Thoracic aorta (tissue), 2 donors: ENCODE measurements at places on chromosomes 4 and X. TPM values are rescaled to one million over a fixed set of nuclear protein-coding genes. Genes with fewer than 3 reads are reported as not detected.
A peak's percentile ranks its signal among the peaks of the same experiment; 100 is the strongest.

- H3K4me1 ChIP-seq: peaks cover 3% of the 10 kb centered on the region
- H3K36me3 ChIP-seq: no peaks in the 10 kb centered on the region
Measured at GRCh38 chr4:142416121-142416520, 430.0 kb downstream of the INPP4B start.

The PDE6B gene
- 1.8 TPM for total RNA-seq

- H3K4me3 ChIP-seq: no peak overlapping the region
- no peaks in the 10 kb centered on the region for H3K36me3 ChIP-seq
- no peaks in the 10 kb centered on the region for H3K27me3 ChIP-seq
- no peak overlapping the region for H3K27ac ChIP-seq
Measured at GRCh38 chrX:110418316-110419235, 59.9 kb downstream of the RTL9 start.

The SERPINA7 gene
- not detected for total RNA-seq

GRCh38 chr4:100511896-100512295, 5.9 kb downstream of the EMCN start:
- H3K27me3 ChIP-seq: no peaks in the 10 kb centered on the region
- DNase-seq: no peak
- no peaks in the 10 kb centered on the region for H3K36me3 ChIP-seq
- no peak overlapping the region for H3K4me3 ChIP-seq
- H3K27ac ChIP-seq: no peak overlapping the region

- H3K4me1 ChIP-seq: no peaks in the 10 kb centered on the region
Measured at GRCh38 chr4:40256329-40256728, 59.5 kb downstream of the RHOH start.

GRCh38 chr4:122522944-122523343, 66.4 kb upstream of the IL2 start:
- no peak for DNase-seq
- H3K27ac ChIP-seq: no peak overlapping the region
- no peaks in the 10 kb centered on the region for H3K27me3 ChIP-seq
- no peaks in the 10 kb centered on the region for H3K36me3 ChIP-seq
- H3K4me1 ChIP-seq: no peaks in the 10 kb centered on the region
- H3K4me3 ChIP-seq: no peak overlapping the region

- H3K4me3 ChIP-seq: no peak overlapping the region
- no peaks in the 10 kb centered on the region for H3K27me3 ChIP-seq
- H3K4me1 ChIP-seq: no peaks in the 10 kb centered on the region
Measured at GRCh38 chr4:81225252-81225651, 10.2 kb upstream of the PRKG2 start.

GRCh38 chrX:30865015-30865414, 24.0 kb downstream of the TAB3 start:
- H3K27ac ChIP-seq: no peak overlapping the region
- no peak for DNase-seq
- no peaks in the 10 kb centered on the region for H3K27me3 ChIP-seq
- H3K4me1 ChIP-seq: no peaks in the 10 kb centered on the region

The FAM9B gene
- not detected for total RNA-seq

The FGFBP2 gene
- not detected for total RNA-seq

The ARSJ gene
- 15.0 TPM for total RNA-seq

GRCh38 chr4:125689805-125690204, 375.1 kb downstream of the FAT4 start:
- H3K4me1 ChIP-seq: no peaks in the 10 kb centered on the region
- no peak overlapping the region for H3K4me3 ChIP-seq
- no peak for DNase-seq
- H3K36me3 ChIP-seq: no peaks in the 10 kb centered on the region
- no peaks in the 10 kb centered on the region for H3K27me3 ChIP-seq
- no peak overlapping the region for H3K27ac ChIP-seq

- no peak overlapping the region for H3K27ac ChIP-seq
- peak overlapping the region; percentile 75 for H3K4me3 ChIP-seq
- H3K36me3 ChIP-seq: no peaks in the 10 kb centered on the region
- no peaks in the 10 kb centered on the region for H3K4me1 ChIP-seq
Measured at GRCh38 chr4:82044141-82044993, 329.4 kb downstream of the HNRNPD start.

GRCh38 chrX:106957856-106958255, 37.7 kb downstream of the CLDN2 start:
- no peak overlapping the region for H3K4me3 ChIP-seq
- DNase-seq: no peak
- H3K27ac ChIP-seq: no peak overlapping the region
- H3K36me3 ChIP-seq: peaks cover 6% of the 10 kb centered on the region

- no peaks in the 10 kb centered on the region for H3K4me1 ChIP-seq
- H3K4me3 ChIP-seq: no peak overlapping the region
- no peaks in the 10 kb centered on the region for H3K36me3 ChIP-seq
- H3K27me3 ChIP-seq: no peaks in the 10 kb centered on the region
- no peak for DNase-seq
Measured at GRCh38 chrX:37357436-37357835, 8.3 kb downstream of the PRRG1 start.

GRCh38 chr4:6415031-6415705, 57.2 kb downstream of the PPP2R2C start:
- no peak overlapping the region for H3K27ac ChIP-seq
- no peak for DNase-seq
- no peaks in the 10 kb centered on the region for H3K36me3 ChIP-seq
- H3K4me3 ChIP-seq: no peak overlapping the region
- H3K4me1 ChIP-seq: no peaks in the 10 kb centered on the region
- no peaks in the 10 kb centered on the region for H3K27me3 ChIP-seq

DNA sequence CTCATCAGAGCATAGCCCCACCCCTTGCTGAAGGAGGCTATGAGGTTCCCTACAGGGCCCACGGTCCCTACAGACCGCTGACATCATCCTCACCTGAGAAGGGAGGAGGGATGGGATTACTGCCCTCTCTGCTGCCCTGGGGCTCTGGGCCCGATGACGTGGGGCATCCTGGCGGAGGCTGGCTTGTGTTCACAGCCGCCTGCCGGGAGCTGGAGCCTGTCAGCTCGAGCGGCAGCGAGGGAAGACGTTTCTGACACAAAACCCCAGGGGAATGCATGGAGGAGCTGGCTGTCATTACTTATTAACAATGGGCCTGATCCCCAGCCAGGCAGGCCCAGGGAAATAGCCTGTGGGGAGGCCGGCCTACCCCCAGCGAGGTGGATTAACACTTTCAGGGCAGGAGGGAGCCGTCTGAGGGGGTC, 106.6 kb upstream of the ATP6AP2 start:
- DNase-seq: no peak
- H3K27ac ChIP-seq: no peak overlapping the region
- H3K27me3 ChIP-seq: no peaks in the 10 kb centered on the region
- no peaks in the 10 kb centered on the region for H3K36me3 ChIP-seq
- H3K4me3 ChIP-seq: no peak overlapping the region
- no peaks in the 10 kb centered on the region for H3K4me1 ChIP-seq

The CDX4 gene
- total RNA-seq: not detected

DNA sequence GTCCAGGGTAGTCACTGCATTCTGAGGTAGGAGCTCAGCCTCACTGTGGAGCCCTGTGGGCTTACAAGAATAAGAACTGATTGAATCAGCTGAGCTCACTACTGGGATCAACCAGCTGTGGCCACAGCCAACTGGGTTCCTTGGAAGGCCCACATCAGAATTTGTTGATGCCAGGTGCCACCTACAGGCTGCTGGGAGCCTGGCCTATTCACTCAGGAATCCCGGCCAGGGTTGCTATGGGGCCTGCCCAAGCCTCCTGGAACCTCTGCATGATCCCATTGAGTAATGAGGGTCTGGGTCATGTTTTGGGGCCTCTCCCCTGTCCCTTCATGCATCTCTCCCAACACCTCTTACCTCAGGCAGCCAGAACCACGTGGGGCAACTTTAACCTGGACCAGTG, 53.9 kb upstream of the KIAA1210 start:
- H3K27ac ChIP-seq: no peak overlapping the region
- DNase-seq: no peak
- no peaks in the 10 kb centered on the region for H3K36me3 ChIP-seq
- H3K4me1 ChIP-seq: no peaks in the 10 kb centered on the region
- no peaks in the 10 kb centered on the region for H3K27me3 ChIP-seq

The NDUFA1 gene
- 41.1 TPM for total RNA-seq

DNA sequence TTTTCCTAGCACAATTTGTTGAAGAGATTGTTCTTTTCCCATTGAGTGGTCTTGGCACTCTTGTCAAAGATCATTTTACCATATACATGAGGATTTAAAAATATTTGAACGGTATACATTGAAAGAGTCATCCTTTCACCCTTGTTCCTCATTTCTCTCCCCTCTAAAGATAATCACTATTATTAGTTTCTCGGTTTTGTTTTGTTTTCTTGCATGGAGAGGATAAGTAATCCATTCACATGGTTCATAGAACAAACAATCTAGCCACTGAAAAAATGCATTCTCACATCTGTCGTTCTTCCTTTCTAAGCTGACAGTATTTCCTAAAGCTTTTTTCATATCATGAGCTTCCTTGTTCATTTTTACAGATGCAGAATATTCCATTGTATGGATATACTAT, 39.2 kb upstream of the MSMO1 start:
- no peaks in the 10 kb centered on the region for H3K36me3 ChIP-seq
- no peak overlapping the region for H3K4me3 ChIP-seq
- no peaks in the 10 kb centered on the region for H3K4me1 ChIP-seq
- no peak for DNase-seq
- H3K27me3 ChIP-seq: no peaks in the 10 kb centered on the region

GRCh38 chr4:138835832-138836533, 179.6 kb upstream of the NOCT start:
- DNase-seq: no peak
- no peak overlapping the region for H3K27ac ChIP-seq
- no peaks in the 10 kb centered on the region for H3K27me3 ChIP-seq
- H3K36me3 ChIP-seq: no peaks in the 10 kb centered on the region
- H3K4me1 ChIP-seq: no peaks in the 10 kb centered on the region
- H3K4me3 ChIP-seq: no peak overlapping the region

The GPR78 gene
- total RNA-seq: not detected

- DNase-seq: no peak
- H3K4me3 ChIP-seq: no peak overlapping the region
- no peaks in the 10 kb centered on the region for H3K27me3 ChIP-seq
Measured at GRCh38 chrX:29172880-29173279, 585.6 kb downstream of the IL1RAPL1 start.

DNA sequence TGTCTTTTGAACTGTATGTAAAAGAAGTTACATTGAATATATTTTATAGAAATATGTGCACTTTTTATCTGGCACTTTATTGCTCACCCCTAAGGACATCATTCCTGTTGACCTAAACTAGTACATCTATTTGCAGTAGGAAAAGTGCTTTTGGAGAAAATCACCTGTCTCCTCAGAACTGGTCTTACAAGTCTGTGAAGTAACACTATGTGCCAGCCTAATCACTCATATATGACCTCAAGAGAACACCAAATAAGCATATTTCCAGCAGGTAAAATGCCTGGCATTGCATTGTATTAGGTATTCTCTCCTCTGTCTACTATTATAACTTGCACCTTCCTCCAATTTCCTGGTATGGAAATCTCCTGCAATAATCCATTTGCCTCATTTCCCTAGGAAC, 4.0 kb upstream of the GASK1B start:
- H3K27me3 ChIP-seq: no peaks in the 10 kb centered on the region
- H3K4me3 ChIP-seq: no peak overlapping the region
- no peaks in the 10 kb centered on the region for H3K36me3 ChIP-seq
- H3K27ac ChIP-seq: peak overlapping the region; percentile 98
- H3K4me1 ChIP-seq: peaks cover 48% of the 10 kb centered on the region

The GAGE2A gene
- not detected for total RNA-seq

The PHOX2B gene
- not detected for total RNA-seq

DNA sequence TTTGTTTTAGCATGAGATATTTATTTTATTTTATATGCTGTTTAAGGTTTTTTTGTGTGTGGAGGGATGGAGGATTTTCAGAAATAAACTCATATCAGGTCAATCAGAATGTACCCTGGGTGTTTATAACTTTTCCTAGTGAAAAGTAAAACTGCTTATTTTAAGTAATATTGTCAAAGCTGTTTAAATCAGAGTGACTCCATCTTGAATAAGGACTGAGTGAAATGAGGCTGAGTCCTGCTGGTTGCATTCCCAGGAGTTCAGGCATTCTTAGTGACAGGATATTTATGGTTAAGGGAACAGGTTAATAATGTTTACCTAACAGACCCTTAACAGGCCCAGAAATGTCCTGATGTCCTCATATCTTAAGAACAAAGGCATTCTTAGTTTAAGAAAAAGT, 1160.9 kb upstream of the PCDH7 start:
- no peak overlapping the region for H3K27ac ChIP-seq
- H3K27me3 ChIP-seq: no peaks in the 10 kb centered on the region
- DNase-seq: no peak
- H3K4me1 ChIP-seq: no peaks in the 10 kb centered on the region
- no peaks in the 10 kb centered on the region for H3K36me3 ChIP-seq

GRCh38 chr4:52269761-52270160, 218.7 kb downstream of the SPATA18 start:
- H3K27ac ChIP-seq: no peak overlapping the region
- H3K4me1 ChIP-seq: peaks cover 21% of the 10 kb centered on the region
- H3K4me3 ChIP-seq: no peak overlapping the region

The NFKB1 gene
- 19.1 TPM for total RNA-seq

DNA sequence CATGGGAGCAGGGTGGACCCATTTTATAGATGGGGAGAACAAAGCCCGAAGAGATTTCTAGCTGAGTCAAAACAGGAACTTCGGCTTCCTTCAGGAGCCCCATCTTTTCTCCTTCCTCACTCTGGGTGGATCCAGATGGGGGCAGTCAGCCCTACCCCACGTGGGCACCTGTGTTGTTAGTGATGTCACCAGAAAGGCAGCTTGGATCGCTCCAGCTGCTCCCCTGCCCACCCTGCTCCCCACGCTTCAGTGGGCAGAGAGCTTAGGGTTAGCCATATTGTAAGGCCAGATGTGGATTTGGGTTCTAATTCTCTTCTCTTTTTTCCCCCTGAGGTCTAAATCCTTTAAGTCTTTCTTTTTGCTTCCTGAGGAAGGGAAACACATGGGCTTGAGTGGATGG, 132.3 kb upstream of the PJA1 start:
- H3K4me3 ChIP-seq: no peak overlapping the region
- DNase-seq: no peak
- no peaks in the 10 kb centered on the region for H3K4me1 ChIP-seq
- H3K27me3 ChIP-seq: no peaks in the 10 kb centered on the region
- H3K36me3 ChIP-seq: no peaks in the 10 kb centered on the region

GRCh38 chr4:138599965-138600364, 357.8 kb upstream of the SLC7A11 start:
- no peaks in the 10 kb centered on the region for H3K36me3 ChIP-seq
- no peak overlapping the region for H3K27ac ChIP-seq

DNA sequence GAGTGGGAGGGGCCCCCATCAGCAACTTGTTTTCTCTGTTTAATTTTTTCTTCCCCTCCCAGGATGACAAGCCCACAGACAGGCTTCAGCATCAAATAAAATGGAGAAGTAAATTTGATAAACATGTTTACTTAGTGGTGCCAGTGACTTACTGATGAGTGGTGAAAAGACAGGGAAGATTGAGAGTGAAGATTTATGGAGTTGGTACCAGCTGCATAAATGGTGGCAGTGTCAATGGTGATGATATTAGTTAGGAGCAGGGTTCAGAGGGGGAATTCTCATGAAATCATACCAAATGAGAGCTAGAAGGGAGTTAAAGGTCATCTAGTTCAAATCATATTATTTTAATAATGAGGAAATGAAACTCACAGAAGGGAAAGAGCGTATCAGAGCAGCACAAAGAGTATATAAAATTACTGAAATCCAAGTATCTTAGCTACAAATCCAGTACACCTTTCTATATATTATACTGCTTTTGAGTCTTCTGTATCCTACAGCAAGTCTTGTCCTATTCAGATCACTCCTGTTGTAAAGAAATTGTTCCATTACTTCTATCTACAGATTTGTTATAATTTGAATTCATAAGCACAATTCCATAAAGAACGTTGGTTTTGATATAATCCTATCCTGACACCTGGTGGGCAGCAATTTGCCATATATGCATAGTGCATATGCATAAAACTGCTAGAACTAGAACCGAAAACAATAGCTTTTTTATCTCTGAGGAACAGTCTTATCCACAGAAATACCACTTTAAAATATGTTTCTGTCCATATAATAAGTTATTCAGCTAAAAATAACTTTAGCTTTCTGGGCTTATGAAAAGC, 5.0 kb downstream of the P2RY10 start:
- H3K27me3 ChIP-seq: no peaks in the 10 kb centered on the region
- no peak overlapping the region for H3K4me3 ChIP-seq
